ENCODE measurements at places on chromosomes 3 and 15.
A peak's percentile ranks its signal among the peaks of the same experiment; 100 is the strongest.

DNA sequence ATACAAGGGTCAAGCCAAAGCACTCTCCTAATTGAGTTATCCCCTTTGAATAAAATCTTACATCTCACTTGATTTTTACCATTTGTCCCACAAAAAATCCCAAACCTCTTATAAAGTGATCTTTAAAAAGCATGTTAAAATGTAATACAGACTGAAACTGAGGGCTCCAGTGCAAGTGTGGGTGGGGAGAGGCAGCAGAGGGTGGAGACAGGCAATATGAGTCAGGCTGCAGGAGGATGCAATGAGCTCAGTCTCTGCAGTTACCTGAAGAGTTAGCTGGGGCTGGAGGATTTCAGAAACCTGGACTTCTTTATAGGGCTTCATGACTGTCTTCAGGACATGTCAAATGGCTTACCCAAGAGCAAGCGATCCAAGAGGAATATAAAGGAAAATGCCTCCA lies 14.2 kb upstream of the COLQ start:
- DNase-seq = peak; percentile 41

DNA sequence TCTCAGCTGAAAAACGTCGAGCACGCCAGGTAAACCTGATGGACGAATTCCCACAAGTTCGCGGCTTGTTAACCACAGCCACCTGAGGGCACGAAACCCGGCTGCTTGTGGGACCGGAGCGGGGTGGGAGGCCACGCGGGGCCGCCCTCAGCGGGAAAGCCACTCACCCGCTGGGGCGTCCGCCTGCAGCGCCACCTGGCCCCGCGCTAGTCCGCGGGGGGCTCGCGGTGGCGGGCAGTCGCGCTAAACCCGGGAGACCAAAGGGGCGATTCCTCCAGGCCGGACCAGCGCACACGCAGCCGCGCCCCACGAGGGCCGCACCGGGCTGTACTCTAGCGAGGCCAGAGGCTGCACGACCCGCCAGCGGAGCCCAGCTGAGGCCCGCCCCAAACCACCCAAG lies 15.7 kb upstream of the CFAP161 start:
- no peak for DNase-seq

DNA sequence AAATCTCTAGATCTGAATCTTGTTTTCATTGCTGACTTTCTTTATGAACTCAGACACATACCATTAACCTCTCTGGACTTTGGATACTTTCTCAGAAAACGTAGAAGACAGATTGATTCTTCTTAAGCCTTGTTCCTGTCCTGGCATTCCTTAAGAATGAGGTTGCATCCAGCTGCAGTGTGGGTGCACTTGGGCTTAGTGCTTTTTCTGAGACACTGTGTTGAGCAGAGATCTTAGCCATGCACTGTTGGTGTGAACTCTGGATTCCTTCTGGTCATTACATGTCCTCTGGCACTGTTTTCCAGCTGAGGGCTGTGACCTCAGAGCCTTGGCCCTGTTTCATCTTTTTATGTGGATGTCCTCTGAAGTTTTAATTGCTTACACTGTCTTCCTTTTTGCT lies 428.3 kb downstream of the CNTN4 start:
- no peak for DNase-seq

- DNase-seq = no peak
Observed at GRCh38 chr15:70238917-70239316, 141.2 kb upstream of the TLE3 start.

DNA sequence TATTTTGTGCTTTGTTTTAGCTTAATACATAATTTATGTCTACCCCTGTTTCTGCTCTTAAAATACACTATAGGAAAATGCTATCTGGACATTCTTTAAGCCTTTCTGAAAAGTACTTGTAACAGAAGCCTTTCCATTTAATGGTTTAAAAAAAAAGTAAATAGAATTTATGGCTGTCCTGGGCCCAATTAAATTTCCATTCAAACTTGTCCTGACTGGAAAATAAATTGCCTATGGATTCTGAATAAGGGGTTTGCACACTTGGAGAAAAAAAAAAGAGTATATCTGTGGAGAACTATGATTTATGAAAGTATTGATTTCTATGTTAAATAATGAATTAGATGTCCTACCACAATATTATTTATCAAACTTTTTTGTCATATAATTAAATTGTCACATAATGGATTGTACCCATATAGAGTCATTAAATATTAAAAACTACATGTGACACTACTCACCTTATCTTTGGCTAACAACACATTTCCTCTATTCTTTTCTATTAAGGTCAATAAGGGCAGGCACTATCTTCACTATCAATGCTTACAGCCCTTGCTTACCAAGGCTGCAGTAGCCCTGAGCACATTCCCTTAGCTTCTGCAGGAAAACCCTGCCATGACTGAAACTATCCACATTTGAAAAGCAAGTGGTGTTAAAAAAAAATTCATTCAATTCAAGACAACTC lies 396.1 kb upstream of the ROBO2 start:
- no peak for DNase-seq

GRCh38 chr3:114405202-114405990 lies 111.6 kb downstream of the TIGIT start:
- DNase-seq = no peak

DNA sequence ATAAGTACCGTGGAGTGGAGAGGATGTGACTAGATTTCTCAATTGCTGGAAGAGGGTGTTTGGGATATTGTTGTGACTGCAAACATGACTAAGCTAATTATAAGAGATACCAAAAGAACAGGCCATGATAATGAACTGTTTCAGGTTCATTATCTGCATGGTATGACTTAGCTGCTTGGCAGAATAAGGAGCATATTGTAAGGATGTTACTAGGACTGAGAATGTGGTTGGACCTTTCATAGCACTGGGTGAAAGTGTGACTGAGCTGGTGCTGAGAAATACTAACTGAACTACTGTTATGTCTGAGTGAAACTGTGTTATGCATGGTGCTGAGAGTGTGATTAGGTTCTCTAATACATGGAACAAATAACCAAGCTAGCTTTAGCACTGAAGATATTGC lies 11.0 kb downstream of the SCN10A start:
- no peak for DNase-seq

DNA sequence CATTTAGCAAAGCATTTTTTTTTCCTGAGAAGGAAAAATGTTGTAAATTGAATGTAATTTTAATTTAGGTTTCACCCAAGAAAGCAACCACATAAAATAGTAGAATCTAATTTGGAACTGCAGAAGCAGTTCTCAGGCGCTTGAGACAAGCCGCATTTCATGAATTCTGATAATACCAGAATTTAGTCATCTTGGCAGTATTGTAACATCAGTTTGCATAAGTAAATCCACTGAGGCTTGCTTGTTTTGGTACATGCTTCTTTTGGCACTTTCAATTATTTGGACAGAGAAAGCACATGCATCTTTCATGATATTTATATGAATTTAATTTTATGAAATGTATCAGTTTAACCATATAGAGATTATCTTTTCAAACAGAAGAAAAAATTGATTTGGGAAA lies 389.7 kb upstream of the ROBO1 start:
- DNase-seq = no peak

DNA sequence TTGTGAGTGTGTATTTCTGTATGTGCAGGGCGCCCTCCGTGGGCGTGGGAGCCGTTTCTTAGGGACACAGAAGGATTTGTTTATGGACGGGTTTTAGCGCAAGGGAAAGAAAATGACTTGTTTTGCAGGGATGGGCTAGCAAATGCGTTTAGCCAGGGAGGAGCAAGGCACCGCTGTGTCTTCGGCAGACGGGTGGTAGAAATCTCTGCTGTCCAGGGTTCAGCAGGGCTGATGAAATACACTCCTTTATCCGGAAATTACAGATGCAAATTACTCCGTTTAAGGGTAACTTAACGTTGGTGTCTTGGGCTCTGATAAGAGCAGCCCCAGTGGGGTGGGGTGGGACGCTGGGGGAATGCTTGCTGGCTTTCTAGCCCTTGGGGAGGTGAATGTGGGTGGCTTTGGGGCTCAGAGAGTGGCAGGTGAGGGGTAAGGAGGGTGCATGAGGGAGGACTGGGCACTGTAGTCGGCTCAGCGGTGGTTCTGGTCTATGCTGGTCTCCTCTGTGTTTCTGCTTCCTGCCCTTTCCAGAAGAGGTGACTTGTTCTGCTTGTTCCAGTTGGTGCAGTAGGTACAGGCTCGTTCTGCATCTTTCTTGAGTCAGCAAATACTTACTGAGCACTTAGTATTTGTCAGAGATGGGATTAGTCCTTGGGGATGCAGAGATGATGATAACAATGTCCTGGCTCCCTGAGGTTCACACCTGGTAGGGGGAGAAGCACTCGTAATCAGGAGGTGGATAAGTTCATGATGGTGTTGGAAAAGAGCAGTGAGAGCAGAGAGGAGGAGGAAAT lies 954 bp downstream of the SV2B start:
- peak; percentile 24 for DNase-seq

DNA sequence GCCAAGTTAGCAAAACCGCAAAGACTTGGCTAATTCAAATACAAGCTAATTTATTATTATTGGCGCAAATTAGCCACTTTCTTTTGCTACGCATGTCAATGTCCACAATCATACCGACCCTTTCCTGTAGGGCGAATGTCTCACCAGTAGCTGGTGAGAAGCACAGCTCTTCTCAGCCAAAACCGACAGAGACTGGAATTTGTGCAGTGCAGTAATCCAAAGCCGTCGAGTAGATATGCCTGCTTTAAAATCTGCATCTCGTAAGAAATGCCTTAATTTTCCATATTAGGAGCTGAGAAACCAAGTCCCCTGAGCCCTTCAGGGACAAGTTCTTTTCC lies 614 bp upstream of the MINDY2 start:
- no peak for DNase-seq

DNA sequence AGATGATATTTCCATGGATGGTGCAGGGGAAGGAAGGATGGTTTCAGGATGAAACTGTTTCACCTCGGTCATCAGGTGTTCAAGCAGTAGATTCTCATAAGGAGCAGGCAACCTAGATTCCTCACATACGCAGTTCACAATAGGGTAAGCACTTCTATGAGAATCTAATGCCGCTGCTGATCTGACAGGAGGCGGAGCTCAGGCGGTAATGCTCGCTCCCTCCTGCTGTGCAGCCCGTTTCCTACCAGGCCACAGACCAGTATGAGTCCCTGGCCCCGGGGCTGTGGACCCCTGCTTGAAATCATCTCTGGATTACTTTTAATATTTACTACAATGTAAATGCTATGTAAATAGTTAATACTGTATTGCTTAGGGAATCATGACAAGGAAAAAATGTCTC lies 241.8 kb downstream of the ROBO2 start:
- DNase-seq = no peak

GRCh38 chr15:63826528-63826927 lies 7.2 kb downstream of the HERC1 start:
- no peak for DNase-seq

- no peak for DNase-seq
Observed at GRCh38 chr15:69421498-69421897, 7.3 kb downstream of the KIF23 start.

- DNase-seq = no peak
Observed at GRCh38 chr3:114444216-114444615, 150.4 kb downstream of the TIGIT start.

DNA sequence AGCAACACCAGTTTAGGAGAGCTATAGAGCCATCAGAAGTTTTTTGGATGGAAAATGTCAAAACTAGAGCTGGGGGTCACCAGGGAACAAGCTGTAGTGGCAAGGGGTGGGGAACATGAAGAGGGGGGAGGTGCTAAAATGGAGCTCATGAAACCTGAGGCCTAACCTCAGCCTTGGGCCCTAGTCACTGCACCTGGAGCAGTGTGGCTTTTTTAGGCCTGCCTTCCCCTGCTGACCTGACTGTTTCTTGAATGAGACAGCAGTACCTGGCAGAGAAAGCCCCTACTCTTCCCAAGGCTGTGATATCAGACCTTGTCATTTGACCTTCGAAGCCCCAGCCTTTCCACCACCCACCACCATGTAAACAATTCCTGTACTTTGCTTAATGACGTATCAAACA lies 383.5 kb downstream of the EPHB1 start:
- no peak for DNase-seq

- no peak for DNase-seq
Observed at GRCh38 chr3:126746395-126747177, 42.5 kb downstream of the CHCHD6 start.

DNA sequence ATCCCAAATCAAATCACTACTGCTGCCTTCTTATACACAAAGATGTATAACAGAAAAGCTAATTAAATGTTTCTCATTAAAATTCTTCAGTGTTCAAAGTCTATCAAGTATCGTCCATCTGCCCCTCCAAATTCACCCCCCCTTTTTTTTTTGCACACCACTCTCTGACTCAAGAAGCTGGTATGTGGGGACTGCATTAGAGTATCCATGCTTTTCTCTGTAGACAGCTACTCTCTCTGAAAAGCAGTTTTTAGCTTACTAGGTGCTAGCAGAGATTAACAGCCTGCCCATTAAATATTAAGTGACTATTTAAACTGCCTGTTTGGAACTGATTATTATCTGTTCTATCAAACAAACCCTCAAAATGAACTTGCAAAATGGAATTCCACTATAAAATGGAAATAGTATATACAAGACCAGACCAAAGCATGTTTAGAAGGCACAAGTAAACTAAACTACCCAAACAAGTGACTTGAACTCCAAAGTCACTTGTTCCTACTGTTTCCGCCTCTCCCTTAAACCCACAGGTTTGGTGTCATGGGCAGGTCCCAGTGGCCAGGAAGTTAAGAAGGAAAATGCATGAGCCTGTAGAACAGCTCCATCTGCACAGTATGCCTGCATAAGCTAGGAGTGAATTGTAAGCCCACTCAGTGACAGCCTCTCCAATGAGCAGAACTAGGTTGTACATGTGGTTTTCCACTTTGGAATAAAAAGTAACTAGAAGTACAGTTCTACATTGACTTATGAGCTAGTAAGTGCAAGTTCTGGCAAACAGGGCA lies 32.5 kb downstream of the GBE1 start:
- DNase-seq = no peak

GRCh38 chr15:62922514-62922913 lies 120.0 kb upstream of the TPM1 start:
- no peak for DNase-seq

GRCh38 chr3:64097920-64098319 lies 74.6 kb upstream of the PSMD6 start:
- DNase-seq = no peak

DNA sequence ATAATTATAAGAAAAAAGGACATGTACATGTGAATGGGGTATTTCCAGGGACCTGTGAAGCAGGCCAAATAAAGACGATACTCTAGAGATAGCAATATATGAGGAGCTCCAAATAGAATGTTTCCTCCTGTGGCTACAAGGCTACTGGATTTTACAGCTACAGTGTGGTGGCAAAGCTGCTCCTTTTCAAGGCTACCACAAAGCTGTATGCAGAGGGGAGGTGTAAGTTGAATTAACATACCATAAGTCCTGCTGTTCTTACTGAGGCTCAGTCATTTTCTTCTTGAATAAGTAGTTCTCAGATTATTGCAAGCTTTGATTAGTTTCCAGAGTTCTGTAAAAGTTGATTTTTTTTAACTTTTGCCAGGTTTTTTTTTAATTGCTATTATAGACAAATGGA lies 1184.6 kb upstream of the EPHA6 start:
- DNase-seq = no peak

GRCh38 chr15:40737048-40737447 lies 18.0 kb downstream of the RMDN3 start:
- no peak for DNase-seq

GRCh38 chr15:73370151-73370550 lies 1.4 kb upstream of the HCN4 start:
- no peak for DNase-seq

- no peak for DNase-seq
Observed at GRCh38 chr3:195570912-195571311, 12.8 kb downstream of the APOD start.
